Endothelial cell of umbilical vein (primary cell): ENCODE measurements at places on chromosomes 7 and 10. TPM values are rescaled to one million over a fixed set of nuclear protein-coding genes. Genes with fewer than 3 reads are reported as not detected.

The TRIM50 gene
- not detected in 2 replicates for total RNA-seq

- H3K27me3 ChIP-seq: no peaks in the 10 kb centered on the region
- no peaks in the 10 kb centered on the region for H3K36me3 ChIP-seq
- H3K4me3 ChIP-seq: no peak overlapping the region
- DNase-seq: peak; percentile 12
- H3K27ac ChIP-seq: no peak overlapping the region
- H3K4me1 ChIP-seq: peaks cover 2% of the 10 kb centered on the region
Observed at GRCh38 chr7:127578036-127578684, 7.2 kb downstream of the GCC1 start.

- no peaks in the 10 kb centered on the region for H3K36me3 ChIP-seq
- DNase-seq: no peak
- no peak overlapping the region for H3K27ac ChIP-seq
- H3K27me3 ChIP-seq: no peaks in the 10 kb centered on the region
- no peaks in the 10 kb centered on the region for H3K4me1 ChIP-seq
Observed at GRCh38 chr7:84553711-84554110, 359.1 kb upstream of the SEMA3A start.

DNA sequence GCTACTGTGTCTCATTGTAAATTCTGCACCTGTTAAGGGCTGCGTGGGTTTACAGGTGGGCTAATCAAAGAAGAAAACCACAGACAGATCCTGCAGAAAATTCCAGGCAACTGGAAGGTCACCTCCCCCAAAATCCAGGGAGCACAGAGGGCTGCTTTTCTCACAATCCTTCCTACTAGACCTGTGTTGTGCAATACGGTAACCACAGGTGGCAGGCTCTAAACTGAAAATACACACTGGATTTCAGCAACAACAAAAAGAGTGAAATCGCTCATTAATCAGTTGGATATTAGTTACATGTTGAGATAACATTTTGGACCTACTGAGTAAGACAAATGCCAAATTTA, 83.2 kb downstream of the SLC16A9 start:
- H3K4me1 ChIP-seq: no peaks in the 10 kb centered on the region
- H3K27ac ChIP-seq: no peak overlapping the region
- H3K27me3 ChIP-seq: peaks cover 8% of the 10 kb centered on the region
- H3K4me3 ChIP-seq: no peak overlapping the region

DNA sequence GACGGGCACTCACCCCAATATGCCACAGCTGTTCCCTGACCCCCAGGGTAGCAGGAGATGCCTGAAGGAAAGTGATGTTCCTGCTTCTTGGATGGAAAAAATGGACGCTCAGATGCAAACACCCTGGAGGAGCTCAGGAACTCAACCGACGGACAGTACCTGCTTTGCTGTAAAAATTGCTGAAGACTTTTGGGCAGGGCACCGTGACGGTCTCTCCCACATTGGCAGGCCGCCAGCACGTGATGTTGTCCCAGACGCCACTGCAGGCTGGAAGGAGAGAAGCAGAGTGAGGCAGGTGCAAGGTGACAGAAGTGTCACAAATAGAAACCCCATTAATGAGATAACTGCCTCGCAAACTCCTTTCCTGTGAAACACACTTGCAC, 35.0 kb downstream of the VIPR2 start:
- H3K4me3 ChIP-seq: no peak overlapping the region
- H3K36me3 ChIP-seq: no peaks in the 10 kb centered on the region
- DNase-seq: no peak
- H3K4me1 ChIP-seq: no peaks in the 10 kb centered on the region
- no peaks in the 10 kb centered on the region for H3K27me3 ChIP-seq

The SERPINE1 gene
- 2,296 and 2,645 TPM in 2 replicates for total RNA-seq

GRCh38 chr7:121006711-121007315, 18.3 kb downstream of the CPED1 start:
- DNase-seq: peak; percentile 69
- peaks cover 3% of the 10 kb centered on the region for H3K27me3 ChIP-seq
- H3K4me1 ChIP-seq: no peaks in the 10 kb centered on the region
- H3K27ac ChIP-seq: no peak overlapping the region
- no peaks in the 10 kb centered on the region for H3K36me3 ChIP-seq
- H3K4me3 ChIP-seq: no peak overlapping the region
